ENCODE measurements at places on chromosomes 1 and 21. TPM values are rescaled to one million over a fixed set of nuclear protein-coding genes. Genes with fewer than 3 reads are reported as not detected.

Gene VSIG8
- not detected for total RNA-seq

Gene AMY1C
- total RNA-seq, result not detected

Gene CFAP107
- not detected for total RNA-seq

GRCh38 chr1:193069748-193070385 is 10.5 kb downstream of the RO60 start:
- DNase-seq, result no peak

GRCh38 chr1:10965546-10966226 is 46.8 kb upstream of the TARDBP start:
- DNase-seq, result no peak

DNA sequence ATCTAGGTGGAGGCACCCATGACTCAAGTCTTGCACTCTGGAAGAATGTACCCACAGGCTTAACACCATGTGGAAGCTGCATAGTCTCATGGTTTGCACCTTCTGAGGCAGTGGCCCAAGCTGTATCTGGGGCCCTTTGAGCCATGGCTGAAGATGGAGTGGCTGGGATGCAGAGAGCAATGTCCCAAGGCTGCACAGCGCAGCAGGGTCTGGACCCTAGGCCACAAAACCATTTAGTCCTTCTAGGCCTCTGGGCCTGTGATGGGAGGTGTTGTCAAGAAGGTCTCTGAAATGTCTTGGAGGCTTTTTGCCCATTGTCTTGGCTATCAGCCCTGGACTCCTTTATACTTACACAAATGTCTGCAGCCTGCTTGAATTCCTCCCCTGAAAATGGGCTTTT is 21.4 kb upstream of the FCRL3 start:
- DNase-seq, result no peak

GRCh38 chr1:205396967-205397616 is 24.8 kb downstream of the LEMD1 start:
- DNase-seq, result peak; percentile 35

Measured in endothelial cell (in vitro differentiated cells).